ENCODE measurements at places on chromosomes 1 and 21.

- peak; percentile 41 for DNase-seq
Measured at GRCh38 chr1:201346337-201346939, 31.0 kb downstream of the TNNT2 start.

- DNase-seq, result no peak
Measured at GRCh38 chr1:13697738-13698137, 2.2 kb upstream of the PRDM2 start.

- no peak for DNase-seq
Measured at GRCh38 chr1:66416295-66416694, 117.7 kb upstream of the SGIP1 start.

- no peak for DNase-seq
Measured at GRCh38 chr21:22250355-22250754, 1252.1 kb downstream of the NCAM2 start.

DNA sequence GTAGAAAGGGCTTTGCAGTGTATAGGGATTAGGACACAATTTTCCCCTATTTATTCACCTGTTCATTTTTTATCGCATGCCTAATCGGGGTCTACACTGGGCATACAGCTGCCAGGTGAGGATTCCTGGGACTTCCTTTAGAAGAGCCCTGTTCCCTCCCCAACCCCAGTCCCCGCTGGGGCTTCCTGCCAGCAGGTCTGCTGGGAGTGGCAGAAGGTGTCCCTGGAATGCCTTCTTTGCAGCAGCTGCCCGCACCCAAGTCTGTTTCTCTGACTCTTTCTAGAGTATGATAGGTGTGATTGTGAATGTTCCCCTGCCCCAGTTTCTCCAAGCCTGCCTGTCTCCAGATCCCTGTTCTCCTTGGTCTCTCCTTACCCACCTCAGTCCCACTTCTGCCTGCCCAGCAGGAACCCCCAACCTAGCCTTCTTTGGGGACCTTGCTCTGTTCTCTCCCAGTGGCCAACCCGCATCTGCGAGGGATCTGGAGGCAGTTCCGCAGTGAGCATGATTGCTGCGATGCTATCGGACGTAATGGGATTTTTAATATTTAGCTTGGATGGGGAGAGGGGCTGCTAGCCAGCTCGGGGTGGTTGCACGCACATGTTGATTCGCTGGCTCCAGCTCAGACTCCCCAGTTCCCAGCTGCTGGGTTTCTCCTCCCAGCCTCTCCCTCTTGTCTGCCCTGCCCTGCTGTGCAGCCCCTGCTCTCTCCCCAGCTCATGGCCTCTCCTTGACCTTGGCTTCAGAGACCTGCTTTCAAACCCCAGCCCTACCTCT lies 79.8 kb downstream of the EPHB2 start:
- no peak for DNase-seq

- DNase-seq, result no peak
Measured at GRCh38 chr1:211493133-211493871, 1.3 kb upstream of the RD3 start.

DNA sequence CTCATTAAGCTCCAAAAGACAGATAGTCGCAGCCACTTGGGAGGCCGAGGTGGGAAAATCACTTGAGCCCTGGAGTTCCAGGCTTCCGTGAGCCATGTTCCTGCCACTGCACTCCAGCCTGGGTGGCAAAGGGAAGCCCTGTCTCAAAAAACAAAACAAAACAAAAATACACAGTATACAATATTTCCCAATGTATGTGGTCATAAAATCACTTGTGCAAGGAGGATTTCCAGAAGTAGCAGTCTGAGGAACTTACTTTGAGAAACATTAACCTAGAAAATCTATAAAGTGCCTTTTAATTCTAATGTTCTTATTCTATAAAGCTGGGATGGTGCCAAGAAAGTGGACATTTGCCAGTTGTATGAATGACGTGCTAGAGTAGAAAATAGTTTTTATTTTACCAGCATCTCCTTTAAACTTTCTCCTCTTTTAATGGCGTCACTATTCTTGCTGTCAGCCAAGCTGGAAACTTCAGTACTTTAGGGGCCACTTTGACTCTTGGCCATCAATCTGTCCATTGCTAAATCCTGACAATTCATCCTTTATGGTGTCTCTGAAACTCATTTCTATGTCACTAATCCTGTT lies 22.5 kb downstream of the FAM177B start:
- DNase-seq, result no peak

GRCh38 chr1:100626397-100626796 lies 88.5 kb downstream of the GPR88 start:
- no peak for DNase-seq

DNA sequence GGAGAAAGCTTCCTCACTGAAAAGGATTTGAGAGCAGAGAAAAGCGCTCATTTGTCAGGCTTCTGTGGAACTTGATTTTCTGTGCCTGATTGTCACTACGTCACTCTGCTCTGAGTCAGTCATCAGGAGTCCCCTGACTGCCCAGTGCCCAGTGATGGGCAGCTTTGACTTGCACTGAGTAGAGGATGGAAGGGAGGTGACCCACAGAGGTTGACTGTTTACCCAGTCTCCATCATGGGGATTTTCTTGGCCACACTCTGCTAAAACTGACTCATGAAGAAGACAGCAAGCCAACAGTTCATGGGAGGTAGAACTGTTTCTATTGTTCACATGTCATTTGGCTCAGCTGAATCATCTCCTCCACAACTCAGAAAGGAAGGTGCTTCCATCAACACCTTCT lies 82.1 kb upstream of the DUSP10 start:
- peak; percentile 85 for DNase-seq

GRCh38 chr21:35982717-35983116 lies 77.6 kb downstream of the SETD4 start:
- DNase-seq, result no peak

DNA sequence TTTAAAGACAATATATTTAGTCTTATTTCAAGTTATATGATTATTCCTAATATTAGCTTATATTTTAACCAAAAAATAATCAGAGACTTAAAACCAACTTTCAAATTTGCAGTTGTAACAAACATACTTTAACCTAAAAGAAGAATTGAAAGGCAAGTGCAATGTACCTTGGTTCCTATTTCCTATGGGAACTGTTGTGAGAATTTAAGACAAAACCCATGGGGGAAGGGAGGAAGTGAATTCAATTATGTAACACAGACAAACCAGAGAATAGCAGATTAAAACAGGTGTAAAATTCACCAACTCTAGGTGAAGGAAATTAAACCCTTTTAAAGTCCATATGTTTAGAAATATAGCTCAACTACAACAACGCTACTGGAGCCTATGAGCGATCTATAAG lies 22.6 kb upstream of the CR2 start:
- DNase-seq, result no peak

DNA sequence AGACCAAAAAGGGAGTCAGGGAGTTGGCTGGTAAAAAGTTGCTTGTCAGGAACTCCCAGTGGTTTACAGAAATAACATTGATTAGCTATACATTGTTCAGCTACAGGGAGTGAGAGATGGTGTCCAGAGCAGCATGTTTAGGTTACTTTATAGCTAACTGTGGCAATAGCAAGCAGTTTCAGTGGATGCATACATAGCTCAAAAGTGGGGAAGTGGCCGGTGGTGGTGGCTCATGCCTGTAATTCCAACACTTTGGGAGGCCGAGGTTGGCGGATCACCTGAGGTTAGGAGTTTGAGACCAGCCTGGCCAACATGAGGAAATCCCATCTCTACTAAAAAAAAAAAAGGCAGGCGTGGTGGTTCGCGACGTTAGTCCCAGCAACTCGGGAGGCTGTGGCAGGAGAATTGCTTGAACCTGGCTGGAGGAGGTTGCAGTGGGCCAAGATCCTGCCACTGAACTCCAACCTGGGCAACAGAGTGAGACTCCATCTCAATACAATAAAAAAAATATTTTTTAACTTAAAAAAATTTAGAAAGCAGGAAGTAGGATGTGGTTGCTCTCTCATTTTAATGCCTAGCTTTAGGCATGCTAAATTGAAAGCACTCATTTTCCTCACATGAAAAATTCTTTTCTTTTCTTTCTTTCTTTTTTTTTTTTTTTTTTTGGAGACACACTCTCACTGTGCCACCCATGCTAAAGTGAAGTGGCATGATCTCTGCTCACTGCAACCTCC lies 109.7 kb downstream of the PPIAL4G start:
- no peak for DNase-seq

DNA sequence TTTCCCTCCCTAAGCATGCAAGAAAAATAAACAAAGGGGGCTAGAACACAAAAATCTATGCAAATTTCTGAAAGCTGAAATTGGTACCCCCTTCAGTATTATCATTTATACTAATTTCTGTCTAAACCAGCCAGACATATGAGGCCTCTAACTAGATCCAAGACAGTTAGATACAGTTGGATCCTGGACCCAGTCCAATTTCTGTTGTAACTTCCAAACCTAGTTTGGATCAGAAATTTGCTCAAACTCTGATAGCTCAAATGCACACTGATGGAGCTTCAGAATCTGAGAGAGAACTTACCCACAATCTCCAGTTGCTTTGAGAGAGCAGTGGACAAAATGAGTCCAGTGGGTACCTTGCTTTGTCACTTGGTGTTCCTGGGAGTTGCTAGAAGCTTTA lies 11.9 kb downstream of the CEP350 start:
- DNase-seq, result no peak

- no peak for DNase-seq
Measured at GRCh38 chr1:103365860-103366569, 159.5 kb upstream of the RNPC3 start.
